ENCODE measurements at places on chromosomes 3 and 15.

DNA sequence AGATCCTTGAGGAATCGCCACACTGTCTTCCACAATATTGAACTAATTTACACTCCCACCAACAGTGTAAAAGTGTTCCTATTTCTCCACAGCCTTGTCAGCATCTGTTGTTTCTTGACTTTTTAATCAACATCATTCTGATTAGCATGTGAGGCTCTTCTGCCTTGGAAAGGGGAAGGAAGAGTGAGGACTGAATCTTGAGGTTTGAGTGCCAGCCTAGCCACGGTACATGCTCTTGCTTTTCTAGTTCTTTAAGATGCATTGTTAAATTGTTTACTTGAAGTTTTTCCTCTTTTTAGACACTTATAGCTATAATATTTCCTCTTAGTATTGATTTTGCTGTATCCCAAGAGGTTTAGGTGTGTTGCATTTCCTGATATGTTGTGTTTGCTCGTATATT is 596.1 kb downstream of the OTOL1 start:
- no peak for DNase-seq

DNA sequence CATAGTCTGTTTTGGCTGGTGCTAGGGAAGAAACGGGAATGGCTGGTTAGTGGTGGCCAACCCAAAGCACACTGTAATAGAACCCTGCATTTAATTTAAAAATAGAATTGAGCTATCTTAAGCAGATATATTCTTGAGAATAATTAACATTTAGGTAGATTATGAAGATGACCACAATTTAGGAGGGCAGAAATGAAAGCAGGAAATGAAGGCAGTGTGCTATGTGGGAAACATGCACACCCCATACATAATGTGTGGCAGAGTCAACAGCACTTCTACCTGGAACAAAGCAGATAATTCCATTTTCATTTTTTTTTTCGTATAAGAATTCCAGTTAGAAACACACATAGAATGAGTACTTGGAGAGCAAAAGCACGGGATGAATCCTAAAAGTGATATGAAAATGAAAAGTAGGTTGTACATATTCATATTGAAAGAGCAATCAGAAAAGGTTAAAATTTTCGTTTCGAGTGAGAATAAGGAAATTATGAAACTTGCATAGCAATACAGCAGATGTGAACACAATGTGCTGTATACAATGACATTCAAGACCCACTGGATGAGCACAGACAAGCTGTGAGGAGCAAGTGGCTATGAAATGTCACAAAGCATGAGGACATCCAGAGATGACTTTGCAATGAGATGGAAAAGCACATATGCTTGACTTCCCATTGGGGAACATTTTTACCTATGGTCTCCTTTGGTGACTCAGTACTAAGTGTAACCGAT is 102.6 kb downstream of the TFG start:
- no peak for DNase-seq

GRCh38 chr3:139577909-139578308 is 38.4 kb upstream of the RBP1 start:
- no peak for DNase-seq

DNA sequence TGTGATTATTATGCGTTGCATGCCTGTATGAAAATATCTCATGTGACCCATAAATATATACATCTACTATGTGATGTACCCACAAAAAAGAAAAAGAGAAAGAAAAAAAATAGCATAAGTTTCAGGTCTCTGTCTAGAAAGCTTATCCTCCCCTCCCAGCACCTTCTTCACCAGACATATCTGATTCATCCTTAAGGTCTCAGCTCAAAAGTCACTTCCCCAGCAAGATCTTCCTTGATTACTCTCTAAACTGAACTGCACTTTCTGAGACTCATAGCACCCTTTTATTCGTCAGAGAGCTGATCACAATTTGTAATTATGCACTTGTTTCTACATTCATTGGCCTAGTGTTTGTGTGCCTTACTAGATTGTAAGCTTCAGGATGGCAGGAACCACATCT is 11.1 kb upstream of the PTPN9 start:
- DNase-seq = no peak

DNA sequence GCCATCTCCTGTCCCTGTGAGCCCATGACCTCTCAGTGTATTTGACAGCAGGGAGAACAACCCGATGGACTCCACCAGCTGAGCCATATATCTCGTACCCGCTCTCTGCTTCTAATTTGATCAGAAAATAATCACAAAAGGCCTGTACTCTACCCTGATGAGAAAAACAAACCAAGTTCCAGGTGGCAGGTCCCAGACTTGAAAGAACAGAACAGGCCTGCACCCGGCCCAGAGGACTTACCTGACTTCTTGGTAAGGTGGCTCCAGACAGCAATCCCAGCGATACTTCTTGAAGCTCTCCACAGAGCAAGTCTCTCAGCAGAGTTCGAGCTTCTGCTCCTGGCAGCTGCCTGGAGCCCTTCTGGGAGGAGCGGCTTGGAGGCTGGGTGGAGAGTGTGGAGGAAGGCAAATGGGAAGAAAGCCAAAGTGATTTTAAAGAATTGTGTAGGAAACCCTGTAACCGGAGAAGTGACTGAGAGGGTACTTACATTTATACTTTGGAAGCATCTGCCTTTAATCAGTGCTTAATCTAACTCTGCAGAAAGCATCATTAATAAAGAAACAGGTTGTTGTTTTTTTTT is 91.6 kb downstream of the SCN11A start:
- DNase-seq = no peak

- DNase-seq = no peak
These were observed 35.7 kb downstream of the FLNB start for GRCh38 chr3:58043933-58044332.

DNA sequence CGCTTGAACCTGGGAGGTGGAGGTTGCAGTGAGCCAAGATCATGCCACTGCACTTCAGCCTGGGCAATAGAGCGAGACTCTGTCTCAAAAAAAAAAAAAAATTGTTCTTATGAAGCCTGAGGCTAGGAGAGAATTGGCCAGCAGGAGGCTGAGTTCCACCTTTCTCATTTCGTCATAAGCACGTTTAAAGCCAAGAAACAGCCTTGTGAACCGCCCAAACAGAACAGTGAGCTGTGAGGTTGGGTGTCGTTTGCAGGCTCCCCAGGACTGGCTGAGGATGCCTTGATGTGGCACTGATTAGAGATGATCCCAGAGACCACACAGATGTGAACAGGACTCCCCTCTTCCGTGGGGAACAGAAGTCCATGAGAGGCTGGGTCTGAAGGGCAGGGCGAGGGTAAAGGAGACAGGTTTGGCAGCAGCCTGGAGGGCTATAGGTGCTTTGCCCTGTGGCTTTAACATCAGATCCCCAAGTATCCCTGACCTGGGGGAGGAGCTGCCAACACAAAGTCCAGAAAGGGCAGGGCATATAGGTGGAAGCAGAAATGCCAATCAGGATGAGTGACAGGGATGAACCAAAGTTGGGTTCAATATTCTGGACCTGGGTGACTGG is 52.9 kb downstream of the CLEC3B start:
- no peak for DNase-seq

All from anterior cingulate cortex (tissue), 58 donors.